Astrocyte of the cerebellum (primary cell): ENCODE measurements at places on chromosomes 2 and 18.

DNA sequence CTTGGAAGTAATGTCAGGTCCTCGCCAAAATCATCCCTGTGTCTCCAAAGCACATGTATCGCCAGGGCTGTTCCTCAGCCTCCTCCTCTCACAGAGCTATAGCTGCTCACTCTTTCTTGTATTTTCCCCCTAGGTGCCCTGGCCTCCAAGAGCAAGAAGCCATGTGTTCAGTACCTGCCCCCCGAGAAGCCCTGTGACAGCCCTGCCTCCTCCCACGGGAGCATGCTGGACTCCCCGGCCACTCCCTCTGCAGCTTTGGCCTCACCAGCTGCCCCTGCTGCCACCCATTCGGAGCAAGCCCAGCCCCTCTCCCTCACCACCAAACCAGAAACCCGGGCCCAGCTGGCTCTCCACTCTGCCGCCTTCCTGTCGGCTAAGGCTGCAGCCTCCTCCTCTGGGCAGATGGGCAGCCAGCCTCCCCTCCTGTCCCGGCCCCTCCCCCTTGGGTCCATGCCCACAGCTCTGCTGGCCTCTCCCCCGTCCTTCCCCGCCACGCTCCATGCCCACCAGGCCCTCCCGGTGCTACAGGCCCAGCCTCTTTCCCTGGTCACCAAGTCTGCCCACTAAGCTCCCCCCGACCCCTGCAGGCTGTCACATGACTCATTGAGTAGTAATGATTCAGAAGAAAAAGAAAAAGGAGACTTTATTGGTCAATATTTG lies 18.8 kb downstream of the TGOLN2 start:
- no peak for DNase-seq

GRCh38 chr2:24047703-24048033 lies 477 bp upstream of the WDCP start:
- DNase-seq, result no peak

GRCh38 chr2:241947004-241947350 lies 77.4 kb downstream of the RTP5 start:
- DNase-seq, result no peak

DNA sequence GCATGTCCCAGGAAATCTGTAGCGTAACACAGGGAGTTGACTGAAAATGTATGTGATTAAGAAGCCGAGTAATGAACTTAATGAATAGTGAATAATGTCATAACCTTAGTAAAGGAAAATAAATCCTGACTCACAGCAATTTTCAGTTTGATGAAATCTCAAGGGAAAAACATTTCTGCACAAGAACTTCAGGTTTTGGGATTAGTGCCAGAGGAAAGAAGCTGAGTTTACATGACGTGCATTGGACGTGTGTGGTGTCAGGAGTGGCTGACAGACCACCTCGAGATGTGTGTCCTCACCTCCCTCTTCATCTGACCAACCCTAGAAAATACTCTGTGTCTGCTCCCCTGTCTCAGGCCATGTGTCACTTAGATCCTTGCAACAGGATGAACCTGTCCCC lies 39.1 kb downstream of the VWA3B start:
- DNase-seq, result no peak

- DNase-seq, result no peak
Measured at GRCh38 chr2:10395893-10396292, 52.2 kb downstream of the ODC1 start.

- no peak for DNase-seq
Measured at GRCh38 chr2:27152102-27152795, 3.4 kb downstream of the TCF23 start.

- DNase-seq, result no peak
Measured at GRCh38 chr2:46042711-46043110, 254.5 kb upstream of the EPAS1 start.

- DNase-seq, result no peak
Measured at GRCh38 chr2:30225131-30225762, 6.1 kb upstream of the LBH start.

DNA sequence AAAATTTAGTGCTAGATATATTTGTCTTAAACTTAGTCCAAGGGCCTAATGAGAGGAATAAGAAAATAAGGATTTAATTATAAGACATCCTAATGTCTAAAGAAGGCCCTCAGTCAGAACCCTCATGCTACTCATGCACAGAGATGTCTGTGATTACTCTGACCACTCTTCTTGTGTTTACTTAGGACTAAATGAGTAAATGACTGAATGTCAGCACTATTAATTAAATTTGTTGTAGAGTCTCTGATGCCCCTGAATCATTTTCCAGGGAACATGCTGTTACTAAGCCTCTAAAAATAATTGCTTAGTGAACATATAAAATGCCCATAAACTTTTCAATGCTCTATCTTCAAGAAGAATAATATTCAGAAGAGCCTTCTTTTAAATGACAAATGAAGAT lies 32.4 kb downstream of the GULP1 start:
- DNase-seq, result no peak

GRCh38 chr2:7697052-7697451 lies 779.8 kb downstream of the RNF144A start:
- no peak for DNase-seq

GRCh38 chr2:95015261-95015912 lies 10.1 kb upstream of the MAL start:
- no peak for DNase-seq

- DNase-seq, result no peak
Measured at GRCh38 chr2:106961328-106961727, 75.4 kb upstream of the ST6GAL2 start.

DNA sequence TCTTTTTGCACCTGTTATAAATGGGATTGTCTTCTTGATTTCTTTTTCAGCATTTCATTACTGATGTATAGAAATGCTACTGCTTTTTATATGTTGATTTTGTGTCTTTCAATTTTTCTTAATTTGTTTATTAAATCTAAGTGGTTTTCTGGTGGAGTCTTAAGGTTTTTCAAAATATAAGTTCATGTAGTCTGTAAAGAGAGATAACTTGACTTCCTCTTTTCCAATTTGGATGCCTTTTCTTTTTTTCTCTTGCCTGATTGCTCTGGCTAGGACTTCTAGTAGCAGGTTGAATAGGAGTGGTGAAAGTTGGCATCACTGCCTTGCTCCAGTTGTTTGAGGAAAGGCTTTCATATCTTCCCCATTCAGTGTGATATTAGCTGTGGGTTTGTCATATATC lies 28.6 kb upstream of the GALNT5 start:
- DNase-seq, result no peak

GRCh38 chr2:7997279-7997678 lies 684.6 kb upstream of the ID2 start:
- no peak for DNase-seq

DNA sequence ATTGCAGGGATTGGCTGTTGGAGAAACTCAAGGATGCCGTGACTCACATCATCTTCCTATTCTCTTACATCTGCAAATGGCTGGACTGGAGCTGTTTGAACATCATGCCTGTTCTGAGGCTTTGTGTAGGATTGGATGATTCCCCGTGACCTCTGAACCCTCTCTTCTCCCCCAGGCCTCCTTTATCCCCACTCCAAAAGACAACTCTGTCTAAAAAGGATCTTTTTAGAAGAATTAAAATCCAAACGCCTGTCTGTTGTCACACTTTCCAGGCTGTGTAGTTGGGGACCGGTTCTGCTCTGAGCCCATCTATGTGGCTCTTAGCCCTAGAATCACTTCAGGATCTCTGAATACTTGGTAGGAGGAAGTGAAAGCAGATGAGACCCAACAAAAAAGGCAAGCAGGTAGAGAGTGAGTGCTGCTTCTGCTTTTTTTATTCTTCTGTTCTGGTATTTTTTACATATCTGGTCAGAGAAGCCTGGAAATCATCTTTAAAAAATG lies 565 bp downstream of the SP140 start:
- DNase-seq, result no peak

DNA sequence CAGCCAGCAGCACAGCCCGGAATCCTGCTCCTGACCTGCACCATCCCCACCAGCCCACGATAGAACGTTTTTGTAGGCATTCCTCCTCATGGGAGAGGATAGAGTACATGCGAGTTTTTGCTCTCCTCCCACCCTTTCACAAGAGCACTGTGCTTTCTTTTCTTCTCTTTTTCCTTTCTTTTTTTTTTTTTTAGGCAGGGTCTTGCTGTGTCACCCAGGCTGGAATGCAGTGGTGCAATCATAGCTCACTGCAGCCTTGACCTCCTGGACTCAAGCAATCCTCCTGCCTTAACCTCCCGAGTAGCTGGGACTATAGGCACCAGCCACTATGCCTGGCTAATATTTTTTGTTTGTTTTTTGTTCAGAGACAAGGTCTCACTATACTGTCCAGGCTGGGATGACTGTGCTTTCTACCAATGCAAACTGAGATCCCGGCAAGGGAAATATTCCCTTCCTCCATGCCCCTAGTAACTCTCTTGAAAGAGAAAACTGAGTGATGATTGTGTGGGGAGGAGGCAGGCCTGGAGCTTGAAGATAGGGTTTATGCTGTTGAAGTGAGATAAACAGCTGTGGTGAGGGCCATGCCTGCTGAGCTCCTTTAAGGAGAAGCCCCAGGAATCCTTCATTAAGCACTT lies 82.6 kb upstream of the TXNDC2 start:
- DNase-seq, result no peak

- DNase-seq, result no peak
Measured at GRCh38 chr2:184357033-184357432, 241.3 kb upstream of the ZNF804A start.

GRCh38 chr2:126643972-126644371 lies 12.0 kb upstream of the GYPC start:
- DNase-seq, result no peak

- no peak for DNase-seq
Measured at GRCh38 chr2:62801110-62801509, 95.6 kb downstream of the EHBP1 start.

DNA sequence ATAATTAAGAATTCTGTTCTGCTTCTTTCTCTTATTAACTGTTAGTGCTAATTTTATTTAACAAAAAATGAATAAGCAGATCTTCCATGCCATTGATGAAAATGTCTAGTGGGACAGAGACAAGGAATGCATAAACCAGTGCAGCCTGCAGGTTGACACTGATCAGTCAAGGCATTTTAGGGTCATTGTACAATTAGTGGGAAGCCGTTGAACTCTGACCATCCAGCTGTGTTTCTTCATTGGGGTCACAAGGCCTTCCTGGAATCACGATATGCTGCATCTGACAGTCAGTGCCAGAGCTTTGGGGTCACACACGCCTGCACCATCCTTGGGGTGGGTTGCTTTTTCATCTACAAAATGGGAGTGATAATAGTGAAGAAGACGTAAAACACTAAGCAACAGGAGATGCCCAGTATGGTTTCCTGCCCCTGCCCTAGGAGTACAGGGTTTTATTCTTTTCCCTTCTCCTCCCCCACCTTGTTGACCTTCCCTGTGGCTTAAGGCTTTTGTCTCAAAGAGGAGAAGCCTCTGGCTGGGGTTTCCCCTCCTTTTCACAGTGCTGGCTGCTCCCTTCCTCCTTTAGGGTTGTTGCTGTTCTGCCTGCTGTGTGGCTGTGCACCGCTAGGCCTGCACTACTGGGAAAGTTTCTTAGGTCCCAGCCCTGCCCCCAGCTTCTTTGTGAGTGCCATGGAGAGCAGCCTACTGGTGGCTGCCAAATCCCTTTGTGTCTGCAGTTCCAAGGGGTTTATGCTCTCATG lies 245.6 kb downstream of the TPGS2 start:
- DNase-seq, result no peak

DNA sequence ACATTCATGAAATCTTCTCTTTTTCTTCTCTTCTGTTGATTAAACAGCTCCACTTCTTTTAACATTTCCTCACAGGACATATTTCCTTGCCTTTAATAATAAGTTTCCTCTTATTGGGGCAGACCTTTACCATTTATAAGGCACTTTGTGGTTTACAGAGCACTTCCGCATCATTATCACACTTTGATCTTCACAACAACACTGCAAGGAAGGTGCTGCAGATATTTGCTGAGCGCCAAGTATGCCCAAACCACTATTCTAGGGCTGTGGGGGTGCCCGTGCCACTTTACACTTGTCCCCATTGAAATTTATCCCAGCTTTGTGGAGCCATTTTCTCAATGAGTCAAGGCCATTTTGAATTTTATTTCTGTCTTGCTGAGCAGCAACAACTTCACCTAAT lies 246.6 kb downstream of the SS18 start:
- no peak for DNase-seq

- DNase-seq, result peak; percentile 39
Measured at GRCh38 chr2:233329489-233330135, 22.0 kb downstream of the SAG start.

DNA sequence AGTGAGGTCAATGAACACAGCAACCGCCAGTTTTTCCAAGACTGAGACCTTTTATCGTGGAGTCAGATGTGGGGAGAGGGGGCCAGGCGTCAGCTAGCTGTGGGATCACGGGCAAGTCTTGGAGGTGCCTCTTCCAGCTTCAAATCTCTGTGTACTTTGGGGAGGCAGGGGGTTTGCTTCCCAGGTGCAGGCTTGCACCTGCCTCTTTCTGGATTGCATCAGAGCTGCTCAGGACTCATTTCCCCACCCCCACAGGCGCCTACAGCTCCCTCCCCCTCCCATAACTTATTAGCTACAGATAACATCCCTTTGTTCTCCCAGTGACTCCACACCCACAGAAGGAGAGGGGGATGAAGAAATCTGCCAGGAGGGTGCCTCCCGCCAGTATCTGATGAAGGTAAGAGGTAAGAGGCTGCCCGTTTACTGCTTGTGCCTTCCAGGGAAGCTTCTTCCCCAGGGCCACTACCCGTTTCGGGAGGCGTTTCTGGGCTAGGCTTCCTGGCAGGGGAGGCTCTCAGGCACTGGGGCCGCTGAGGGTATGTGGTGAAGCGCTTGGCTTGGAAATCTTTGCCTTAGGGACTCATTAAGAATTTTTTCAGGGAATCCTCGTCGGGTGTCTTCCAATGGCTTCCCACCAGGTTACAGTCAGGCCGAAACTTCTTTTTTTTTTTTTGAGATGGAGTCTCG lies 18.8 kb upstream of the MRPL33 start:
- no peak for DNase-seq

GRCh38 chr18:76823161-76823538 lies 793 bp downstream of the ZNF236 start:
- DNase-seq, result no peak

GRCh38 chr2:230011617-230012016 lies 57.1 kb downstream of the SLC16A14 start:
- DNase-seq, result no peak

DNA sequence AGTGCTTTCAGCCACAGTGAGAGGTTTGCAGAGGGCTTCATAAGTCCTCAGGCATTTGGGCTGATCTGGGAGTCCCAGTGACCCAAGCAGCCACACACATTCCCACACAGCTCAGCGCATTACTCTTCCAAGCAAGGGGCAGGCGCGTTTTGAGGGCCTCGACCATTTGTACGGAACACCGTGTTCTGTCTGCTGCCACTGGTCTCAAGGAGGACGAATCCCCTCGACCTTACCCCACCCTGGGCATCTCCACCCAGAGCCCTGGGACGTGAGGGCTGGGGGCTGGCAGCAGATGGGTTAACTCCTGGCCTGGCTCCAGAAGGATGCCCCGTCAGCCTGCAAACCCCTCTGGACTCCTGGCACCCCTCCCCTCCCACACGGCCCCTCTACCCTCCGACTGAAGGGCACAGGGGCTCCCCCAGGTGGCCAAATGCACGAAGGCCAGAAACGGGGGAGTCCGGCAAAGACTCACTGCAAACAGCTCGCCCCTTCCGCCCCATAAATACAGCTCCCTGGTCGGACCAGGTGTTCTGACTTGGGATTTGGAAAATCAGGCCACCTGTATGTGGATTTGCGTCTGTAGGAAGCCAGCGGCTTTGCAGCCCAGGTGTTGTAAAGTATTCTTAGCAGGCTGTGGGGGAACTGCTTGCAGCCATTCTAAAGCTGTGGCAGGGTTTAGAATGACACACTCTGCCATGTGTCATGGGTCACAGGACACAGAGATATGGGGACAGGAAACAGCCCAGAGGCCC lies 33.6 kb upstream of the PTMA start:
- DNase-seq, result no peak
